Naive thymus-derived CD8-positive, alpha-beta T cell (primary cell): ENCODE measurements at places on chromosomes 16 and 17.

- DNase-seq: no peak
- H3K36me3 ChIP-seq: no peaks in the 10 kb centered on the region
- no peaks in the 10 kb centered on the region for H3K27me3 ChIP-seq
- H3K4me3 ChIP-seq: no peak overlapping the region
Measured at GRCh38 chr16:88726408-88726749, 20.1 kb downstream of the CTU2 start.

DNA sequence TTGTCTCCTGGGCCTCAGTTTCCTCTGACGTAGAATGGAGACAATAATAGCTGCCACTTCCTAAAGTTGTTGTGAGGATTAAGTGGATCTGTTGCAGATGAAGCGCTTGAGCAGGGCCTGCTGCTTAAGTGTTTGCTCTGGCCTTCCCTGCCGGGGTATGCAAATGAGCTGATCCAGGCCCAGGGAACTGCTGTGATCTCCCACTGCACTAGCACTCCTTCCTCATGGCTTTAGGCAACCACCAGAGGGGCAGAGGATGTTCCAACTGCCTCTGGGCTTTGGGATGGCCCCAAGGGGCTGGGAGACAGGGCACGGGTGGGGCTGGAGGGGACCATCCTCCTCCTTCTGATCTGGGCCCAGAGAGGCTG lies 6.2 kb downstream of the SBK1 start:
- no peak for DNase-seq
- peaks cover 89% of the 10 kb centered on the region for H3K4me1 ChIP-seq

GRCh38 chr16:12271006-12271405 lies 294.5 kb downstream of the SNX29 start:
- peaks cover 3% of the 10 kb centered on the region for H3K36me3 ChIP-seq
- H3K4me3 ChIP-seq: no peak overlapping the region
- no peaks in the 10 kb centered on the region for H3K27me3 ChIP-seq

- no peak overlapping the region for H3K27ac ChIP-seq
- H3K36me3 ChIP-seq: peaks cover 25% of the 10 kb centered on the region
- no peak overlapping the region for H3K4me3 ChIP-seq
- H3K27me3 ChIP-seq: no peaks in the 10 kb centered on the region
- peaks cover 2% of the 10 kb centered on the region for H3K4me1 ChIP-seq
Measured at GRCh38 chr17:8451933-8452614, 16.4 kb downstream of the NDEL1 start.

- no peak overlapping the region for H3K4me3 ChIP-seq
- no peak for DNase-seq
- H3K27ac ChIP-seq: no peak overlapping the region
- peaks cover 48% of the 10 kb centered on the region for H3K27me3 ChIP-seq
- H3K36me3 ChIP-seq: no peaks in the 10 kb centered on the region
Measured at GRCh38 chr16:83996481-83997252, 28.6 kb downstream of the NECAB2 start.

DNA sequence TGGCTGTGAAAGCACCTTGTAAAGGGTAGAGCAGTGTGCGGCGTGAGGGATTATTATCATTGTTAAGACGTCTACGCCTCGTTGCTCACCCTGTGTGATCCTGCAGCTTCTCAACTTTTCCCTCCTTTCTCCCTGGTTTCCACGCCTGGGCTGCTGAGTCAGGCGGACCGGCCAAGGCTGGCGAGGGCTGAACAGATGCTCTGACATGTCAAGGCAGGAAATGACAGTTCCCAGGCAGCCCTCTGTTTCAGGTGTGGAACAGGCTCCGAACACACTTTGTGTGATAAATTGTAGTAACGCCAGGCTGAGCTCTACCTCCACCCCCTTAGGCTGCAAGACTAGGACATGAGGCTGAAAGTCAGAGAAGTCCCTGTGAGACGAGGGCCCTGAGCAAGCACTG lies 46.0 kb upstream of the TBX2 start:
- DNase-seq: no peak
- no peak overlapping the region for H3K4me3 ChIP-seq
- no peaks in the 10 kb centered on the region for H3K36me3 ChIP-seq
- no peaks in the 10 kb centered on the region for H3K4me1 ChIP-seq
- H3K27me3 ChIP-seq: no peaks in the 10 kb centered on the region

DNA sequence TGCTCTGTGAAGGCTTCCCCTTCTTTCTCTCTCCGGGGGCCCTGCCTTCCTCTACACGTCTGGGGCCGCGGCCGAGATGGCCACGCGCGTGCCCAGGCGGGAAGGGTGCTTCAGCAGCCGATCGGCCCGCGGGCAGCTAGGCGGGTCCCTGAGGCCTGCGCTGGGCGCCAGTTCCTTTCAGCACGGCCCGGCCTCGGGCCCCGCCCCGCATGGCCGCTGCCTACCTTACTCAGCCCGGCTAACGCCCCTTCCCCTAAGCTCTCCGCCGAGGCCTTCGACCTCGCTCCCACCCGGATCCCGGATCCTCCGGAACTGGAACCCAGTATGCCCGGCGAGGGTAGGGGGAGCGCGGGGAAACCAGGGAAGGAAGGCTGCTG lies 335 bp downstream of the TMEM11 start:
- H3K27ac ChIP-seq: peak overlapping the region; percentile 92
- H3K36me3 ChIP-seq: no peaks in the 10 kb centered on the region
- peak overlapping the region; percentile 92 for H3K4me3 ChIP-seq
- peaks cover 17% of the 10 kb centered on the region for H3K4me1 ChIP-seq
- DNase-seq: no peak
- no peaks in the 10 kb centered on the region for H3K27me3 ChIP-seq

DNA sequence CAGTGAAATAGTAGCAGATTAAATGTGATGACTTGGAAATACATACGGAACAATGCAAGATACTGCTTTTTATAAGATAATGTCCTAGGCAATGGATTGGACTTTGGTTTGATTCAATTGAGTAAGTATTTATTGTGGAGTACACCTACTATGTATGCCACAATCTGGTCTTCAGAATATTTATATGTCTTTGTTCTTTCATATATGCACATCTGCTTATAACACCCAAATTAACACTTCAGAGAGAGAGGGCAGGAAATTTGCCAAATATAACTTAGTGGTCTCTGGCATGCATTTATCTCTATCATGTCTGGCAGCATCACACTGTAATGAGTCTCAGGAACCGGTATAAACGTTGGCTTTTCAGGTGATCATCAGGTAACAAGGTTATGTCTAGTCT lies 16.9 kb downstream of the RPGRIP1L start:
- H3K36me3 ChIP-seq: peaks cover 27% of the 10 kb centered on the region
- H3K4me3 ChIP-seq: no peak overlapping the region
- H3K4me1 ChIP-seq: no peaks in the 10 kb centered on the region
- no peaks in the 10 kb centered on the region for H3K27me3 ChIP-seq

DNA sequence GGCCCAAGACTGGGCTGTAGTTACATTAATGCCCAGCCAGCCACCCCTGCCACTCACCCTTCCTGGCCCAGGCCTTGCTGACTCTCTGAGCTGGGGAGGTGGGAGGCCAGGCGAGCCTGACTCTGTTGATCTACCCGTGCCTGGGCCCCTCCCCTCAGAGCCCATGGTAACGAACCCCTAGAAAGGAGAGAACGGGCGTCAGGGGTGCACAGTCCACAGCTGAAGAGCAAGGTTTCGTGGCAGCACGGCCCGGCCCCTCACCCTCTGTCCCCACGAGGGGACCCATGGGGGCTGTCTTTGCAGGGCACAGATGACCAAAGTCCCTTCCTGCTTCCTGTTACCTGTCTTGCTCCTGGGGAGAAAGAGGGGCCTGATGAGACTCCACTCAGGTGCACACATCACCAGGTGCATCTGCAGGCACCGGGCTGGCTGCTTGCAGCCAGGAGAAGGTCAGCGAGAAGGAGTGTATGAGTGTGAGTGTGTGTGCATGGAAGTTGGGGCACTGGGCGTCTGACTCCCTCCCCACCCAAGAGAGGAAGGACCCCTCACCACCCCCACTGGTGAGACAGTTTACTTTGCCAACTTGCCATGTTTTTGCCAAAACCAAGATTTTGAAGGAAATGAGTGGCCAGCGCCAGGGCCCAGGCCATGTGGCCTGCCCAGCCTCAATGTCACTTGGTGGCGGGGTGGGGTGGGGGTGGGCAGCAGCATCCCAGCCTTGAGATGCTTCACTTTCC lies 359.1 kb downstream of the SEC14L1 start:
- peaks cover 8% of the 10 kb centered on the region for H3K4me1 ChIP-seq
- H3K27ac ChIP-seq: peak overlapping the region; percentile 56
- H3K36me3 ChIP-seq: peaks cover 9% of the 10 kb centered on the region
- no peak overlapping the region for H3K4me3 ChIP-seq
- H3K27me3 ChIP-seq: no peaks in the 10 kb centered on the region

DNA sequence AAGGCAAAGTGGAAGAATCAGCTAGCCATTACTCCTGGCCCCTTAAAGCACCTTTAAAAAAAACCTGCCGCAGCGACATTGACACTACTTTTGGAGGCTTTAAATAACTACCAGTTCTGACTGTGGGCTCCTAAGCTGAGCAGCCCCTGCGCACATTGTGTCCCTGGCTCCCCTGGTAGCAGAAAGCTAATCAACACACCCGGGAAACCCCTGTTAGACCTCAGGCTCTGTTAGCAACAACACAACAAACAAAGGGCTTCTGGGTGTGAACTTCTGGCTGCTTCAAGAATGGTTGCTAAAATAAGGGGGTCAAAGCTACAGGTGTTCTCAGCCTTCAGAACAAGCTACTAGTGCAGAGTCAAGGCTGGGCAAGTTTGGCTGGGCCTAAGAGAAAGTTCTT lies 83.6 kb downstream of the TMEM100 start:
- H3K27ac ChIP-seq: no peak overlapping the region
- peaks cover 5% of the 10 kb centered on the region for H3K4me1 ChIP-seq
- no peaks in the 10 kb centered on the region for H3K36me3 ChIP-seq
- peaks cover 3% of the 10 kb centered on the region for H3K27me3 ChIP-seq
- H3K4me3 ChIP-seq: no peak overlapping the region

GRCh38 chr16:14562691-14563491 lies 67.2 kb downstream of the PARN start:
- peaks cover 8% of the 10 kb centered on the region for H3K4me1 ChIP-seq
- H3K4me3 ChIP-seq: no peak overlapping the region
- H3K36me3 ChIP-seq: peaks cover 7% of the 10 kb centered on the region
- no peaks in the 10 kb centered on the region for H3K27me3 ChIP-seq
- H3K27ac ChIP-seq: no peak overlapping the region
- no peak for DNase-seq

DNA sequence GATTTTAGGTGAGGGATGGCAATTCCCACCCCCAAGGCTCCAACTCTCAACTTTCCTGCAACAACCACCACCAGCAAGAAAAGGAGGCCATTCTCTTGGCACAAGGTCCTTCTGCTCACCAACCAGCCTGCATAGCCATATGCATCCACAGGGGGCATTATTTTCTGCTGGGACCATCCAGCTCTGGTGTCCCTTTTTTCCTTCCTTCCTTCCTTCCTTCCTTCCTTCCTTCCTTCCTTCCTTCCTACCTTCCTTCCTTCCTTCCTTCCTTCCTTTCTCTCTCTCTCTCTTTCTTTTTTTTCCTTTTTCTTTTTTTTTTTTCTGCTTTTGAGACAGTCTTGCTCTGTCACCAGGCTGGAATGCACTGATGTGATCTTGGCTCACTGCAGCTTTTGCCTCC lies 21.1 kb upstream of the COX10 start:
- H3K27me3 ChIP-seq: no peaks in the 10 kb centered on the region
- no peak overlapping the region for H3K4me3 ChIP-seq
- no peaks in the 10 kb centered on the region for H3K36me3 ChIP-seq

DNA sequence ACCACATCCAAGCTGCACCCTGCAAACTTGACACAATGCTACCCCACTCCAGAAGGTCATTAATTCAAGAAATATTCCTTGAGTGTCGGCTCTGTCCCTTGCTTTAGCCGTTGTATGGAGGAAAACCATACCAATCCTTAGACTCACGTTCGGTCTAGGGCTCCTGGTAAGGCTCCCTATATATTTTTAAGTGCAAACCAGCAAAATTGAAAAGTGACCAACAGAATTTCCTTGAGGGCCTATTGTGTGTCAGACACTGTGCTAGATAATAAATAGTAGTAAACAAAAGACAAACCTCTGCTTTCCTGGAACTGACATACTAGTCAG lies 390 bp upstream of the BBS2 start:
- no peak for DNase-seq
- peak overlapping the region; percentile 89 for H3K4me3 ChIP-seq
- H3K27ac ChIP-seq: peak overlapping the region; percentile 89
- H3K36me3 ChIP-seq: no peaks in the 10 kb centered on the region
- H3K4me1 ChIP-seq: peaks cover 43% of the 10 kb centered on the region

GRCh38 chr16:8828541-8829165 lies 31.0 kb downstream of the PMM2 start:
- H3K4me3 ChIP-seq: no peak overlapping the region
- H3K27ac ChIP-seq: no peak overlapping the region
- no peaks in the 10 kb centered on the region for H3K27me3 ChIP-seq
- no peak for DNase-seq
- H3K4me1 ChIP-seq: peaks cover 25% of the 10 kb centered on the region

DNA sequence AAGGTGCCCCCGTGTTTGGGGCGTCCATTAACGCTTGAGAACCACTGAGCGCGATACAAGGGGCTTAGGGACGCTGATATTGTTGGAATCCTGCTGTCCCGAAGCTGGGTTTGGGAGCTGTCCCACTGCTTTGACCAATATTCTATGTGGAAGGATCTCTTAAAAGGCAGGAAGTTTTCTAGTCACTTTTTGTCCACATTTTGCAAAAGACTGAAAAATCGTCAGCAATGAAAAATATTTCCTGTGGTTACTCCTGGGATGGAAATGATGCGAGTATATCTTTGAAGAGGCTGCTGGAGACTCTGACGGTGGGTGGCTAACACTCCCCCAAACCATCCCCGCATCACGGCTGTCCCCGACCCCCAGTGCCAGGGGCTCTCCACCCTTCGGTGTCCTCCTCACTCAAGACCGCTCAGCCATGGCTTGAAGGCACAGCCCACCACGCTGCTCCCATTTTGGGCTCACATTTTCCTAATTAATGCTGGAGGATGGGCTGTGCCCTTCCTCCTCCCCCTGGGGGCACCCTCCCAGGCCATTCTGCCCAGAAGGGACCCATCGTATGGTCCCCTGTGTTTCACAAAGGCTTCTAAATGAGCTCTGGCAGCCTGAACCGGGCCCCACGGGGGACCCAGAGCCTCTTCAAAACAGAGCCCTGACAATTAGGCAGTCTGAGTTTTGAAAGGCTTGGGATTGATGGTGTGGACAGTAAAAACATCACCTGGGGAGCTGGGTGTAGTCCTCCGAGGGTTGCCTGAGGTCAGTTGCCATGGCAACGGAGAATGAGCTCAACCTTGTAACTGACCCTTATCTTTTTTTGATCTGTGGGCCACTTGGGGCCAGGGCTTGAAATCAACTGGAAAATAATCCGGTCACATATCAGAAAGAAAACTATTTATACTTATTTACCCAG lies 158.6 kb downstream of the C16orf78 start:
- H3K27me3 ChIP-seq: no peaks in the 10 kb centered on the region
- H3K4me1 ChIP-seq: peaks cover 9% of the 10 kb centered on the region
- H3K36me3 ChIP-seq: no peaks in the 10 kb centered on the region
- DNase-seq: no peak

- no peak overlapping the region for H3K4me3 ChIP-seq
- H3K27ac ChIP-seq: peak overlapping the region; percentile 72
- H3K4me1 ChIP-seq: peaks cover 17% of the 10 kb centered on the region
- no peak for DNase-seq
- no peaks in the 10 kb centered on the region for H3K36me3 ChIP-seq
Measured at GRCh38 chr16:3088450-3088849, 10.6 kb downstream of the ZSCAN10 start.

GRCh38 chr16:49972961-49973360 lies 52.1 kb upstream of the CNEP1R1 start:
- H3K27me3 ChIP-seq: peaks cover 28% of the 10 kb centered on the region
- H3K36me3 ChIP-seq: no peaks in the 10 kb centered on the region
- H3K4me1 ChIP-seq: no peaks in the 10 kb centered on the region
- no peak overlapping the region for H3K4me3 ChIP-seq
- H3K27ac ChIP-seq: no peak overlapping the region
- DNase-seq: no peak

GRCh38 chr17:28470914-28471366 lies 2.5 kb upstream of the SLC13A2 start:
- H3K27ac ChIP-seq: no peak overlapping the region
- H3K36me3 ChIP-seq: no peaks in the 10 kb centered on the region
- no peak for DNase-seq
- H3K27me3 ChIP-seq: peaks cover 6% of the 10 kb centered on the region
